ENCODE measurements at places on chromosomes 3 and 15.
A peak's percentile ranks its signal among the peaks of the same experiment; 100 is the strongest.

DNA sequence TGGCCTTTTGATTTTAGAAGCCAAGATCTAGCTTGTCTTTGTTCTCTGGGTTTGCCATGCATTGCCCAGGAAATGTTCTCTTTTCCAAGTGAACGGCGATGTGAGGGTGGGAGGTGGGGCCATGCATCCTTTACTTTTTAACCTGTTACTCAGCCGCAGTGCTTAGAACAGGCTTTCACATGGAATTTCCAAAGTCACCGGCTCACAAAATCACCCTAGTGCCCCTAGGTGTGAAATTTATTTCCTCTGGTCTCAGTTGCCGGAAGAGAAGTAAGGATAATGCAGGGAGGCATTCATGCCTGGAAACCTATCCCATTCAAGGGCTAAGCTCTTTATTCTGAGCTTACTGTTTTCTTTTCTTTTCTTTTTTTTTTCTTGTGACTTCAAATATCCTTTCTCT is 93.2 kb downstream of the CACNA2D3 start:
- DNase-seq: no peak

GRCh38 chr15:41476416-41477048 is 17.1 kb upstream of the ITPKA start:
- no peak for DNase-seq

GRCh38 chr3:42117175-42118008 is 26.2 kb downstream of the TRAK1 start:
- no peak for DNase-seq

DNA sequence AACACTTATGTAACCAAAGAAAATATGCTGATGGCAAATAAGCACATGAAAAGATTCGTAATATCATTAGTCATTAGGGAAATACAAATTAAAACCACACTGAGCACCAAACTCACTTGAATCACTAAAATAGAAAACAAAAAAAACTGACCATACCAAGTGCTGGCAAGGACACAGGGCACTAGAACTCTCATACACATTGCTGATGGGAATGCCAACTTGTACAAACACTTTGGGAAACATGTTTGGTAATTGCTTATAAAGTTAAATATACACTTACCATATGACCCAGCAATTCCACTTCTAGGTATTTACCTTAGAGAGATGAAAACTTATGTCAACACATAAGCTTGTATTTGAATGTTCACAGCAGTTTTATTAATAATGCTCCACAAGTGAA is 95.5 kb downstream of the TFDP2 start:
- no peak for DNase-seq

DNA sequence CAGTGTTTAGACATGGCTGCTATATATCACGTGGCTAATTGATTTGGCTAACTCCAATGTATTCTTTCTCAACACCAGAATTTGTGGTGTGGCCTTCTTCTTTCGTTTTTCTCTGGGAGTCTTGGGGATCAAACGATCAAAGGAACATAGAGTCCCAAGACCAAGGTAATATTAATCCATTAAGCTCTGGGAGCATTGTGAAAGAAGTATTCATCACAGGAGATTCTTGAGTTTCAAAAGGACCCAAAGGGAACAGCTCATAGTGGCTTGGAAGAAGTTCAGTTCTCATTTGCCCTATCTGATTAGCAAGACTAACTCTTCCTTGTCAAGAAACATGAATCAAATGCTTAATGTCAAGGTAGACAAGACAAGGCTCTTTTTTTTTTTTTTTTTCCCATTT is 32.9 kb upstream of the TICRR start:
- DNase-seq: no peak

DNA sequence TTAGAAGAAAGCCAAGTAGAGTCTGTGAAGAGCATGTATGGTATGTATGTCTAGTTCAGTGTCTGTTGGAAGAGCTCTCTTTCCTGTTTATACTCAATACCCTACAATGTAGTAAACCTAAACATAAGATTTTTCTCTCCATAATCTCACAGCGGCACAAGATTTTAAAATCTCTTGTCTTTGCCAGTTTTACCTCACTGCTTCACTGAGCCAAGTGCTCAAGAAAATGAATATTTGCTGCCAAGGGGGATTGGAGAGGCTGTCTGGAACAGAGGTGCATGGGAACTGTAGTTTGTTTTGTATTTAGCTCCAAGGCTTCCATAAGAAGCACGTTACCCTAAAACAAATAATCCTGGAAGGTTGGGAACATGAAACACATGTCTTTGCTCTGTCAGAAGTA is 49.5 kb upstream of the FHIT start:
- DNase-seq: no peak

DNA sequence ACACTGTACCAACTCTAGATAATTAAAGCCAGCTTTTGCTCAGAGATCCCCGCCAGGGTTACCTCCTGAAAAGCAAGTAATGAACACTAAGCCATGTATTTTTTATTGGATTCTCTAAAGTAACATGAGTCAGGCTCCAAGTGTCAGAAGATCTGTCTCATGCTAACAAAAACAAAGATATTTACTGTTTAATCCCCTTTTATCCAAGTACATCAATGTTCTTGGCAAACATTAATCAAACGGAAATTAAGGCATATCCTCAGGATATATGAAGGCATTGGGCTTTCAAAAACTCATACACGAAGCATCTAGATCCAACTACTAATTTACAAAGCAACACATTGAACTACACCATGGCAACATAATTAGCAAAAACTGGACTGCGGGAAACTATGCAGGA is 37.2 kb downstream of the MYO5A start:
- DNase-seq: no peak

DNA sequence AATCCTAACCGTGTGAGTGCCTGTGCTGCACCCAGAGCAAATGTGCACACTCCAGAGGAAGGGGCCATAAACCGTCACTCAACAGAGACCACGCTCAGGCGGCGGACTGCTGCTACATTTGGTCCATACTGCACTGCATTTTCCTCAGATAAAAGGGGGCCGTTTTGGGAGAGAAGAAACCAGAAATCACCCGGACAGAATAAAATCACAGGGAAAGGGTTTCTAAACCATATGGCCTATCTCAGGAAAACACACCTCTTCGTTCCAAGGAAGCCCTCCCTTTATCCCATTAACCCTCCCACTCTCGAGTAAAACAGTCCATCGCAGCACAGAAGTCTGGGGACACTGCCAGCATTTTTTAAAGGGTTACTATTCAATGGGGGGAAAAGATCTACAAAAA is 7.6 kb downstream of the IL17RD start:
- no peak for DNase-seq

- DNase-seq: no peak
Measured at GRCh38 chr3:38271553-38271952, 5.9 kb downstream of the SLC22A13 start.

- no peak for DNase-seq
Measured at GRCh38 chr3:38579551-38580449, 69.7 kb downstream of the SCN5A start.

- DNase-seq: no peak
Measured at GRCh38 chr3:2036076-2036475, 62.6 kb upstream of the CNTN4 start.

GRCh38 chr15:45378149-45378912 is at the start of gene GATM:
Gene GATM, minus strand, starts transcription at chr15:45378544. Its CDS starts 91 bp downstream, at chr15:45378453.
- DNase-seq: peak; percentile 36

DNA sequence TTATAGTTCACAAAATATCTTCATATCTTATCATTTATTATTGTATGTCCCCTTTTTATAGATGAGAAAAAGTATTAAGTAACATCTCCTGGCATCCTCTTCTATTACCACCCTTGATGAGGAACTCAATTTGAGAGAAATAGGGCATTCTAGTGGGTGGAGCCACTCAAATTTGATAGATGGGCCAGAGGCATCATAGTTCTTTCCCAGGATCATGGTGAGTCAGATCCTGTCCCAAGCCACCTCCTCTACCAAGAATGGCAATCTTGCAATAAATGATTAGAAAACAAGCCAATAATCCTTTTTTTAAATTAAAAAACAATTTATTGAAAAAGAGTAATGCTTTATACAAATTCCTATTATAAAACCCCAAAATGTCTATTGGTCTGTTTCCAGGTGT is 16.8 kb downstream of the CLDN1 start:
- DNase-seq: no peak

GRCh38 chr3:116610124-116610523 is 99.5 kb upstream of the TUSC7 start:
- DNase-seq: no peak

DNA sequence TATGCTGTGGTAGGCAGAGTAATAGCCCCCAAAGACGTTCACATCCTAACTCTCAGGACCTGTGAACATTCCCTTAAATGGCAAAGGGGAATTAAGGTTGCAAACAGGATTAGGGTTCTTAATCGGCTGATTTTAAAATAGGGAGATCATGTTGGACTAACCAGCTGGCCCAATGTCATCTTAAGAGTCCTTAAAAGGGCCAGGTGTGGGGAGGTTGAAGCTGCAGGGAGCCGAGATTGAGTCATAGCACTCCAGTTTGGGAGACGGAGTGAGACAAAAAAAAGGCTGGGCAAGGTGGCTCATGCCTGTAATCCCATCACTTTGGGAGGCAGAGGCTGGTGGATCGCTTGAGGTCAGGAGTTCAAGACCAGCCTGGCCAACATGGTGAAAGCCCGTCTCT is 1.6 kb upstream of the FLNB start:
- DNase-seq: no peak

GRCh38 chr15:79629687-79630086 is 197.6 kb downstream of the MINAR1 start:
- DNase-seq: no peak

DNA sequence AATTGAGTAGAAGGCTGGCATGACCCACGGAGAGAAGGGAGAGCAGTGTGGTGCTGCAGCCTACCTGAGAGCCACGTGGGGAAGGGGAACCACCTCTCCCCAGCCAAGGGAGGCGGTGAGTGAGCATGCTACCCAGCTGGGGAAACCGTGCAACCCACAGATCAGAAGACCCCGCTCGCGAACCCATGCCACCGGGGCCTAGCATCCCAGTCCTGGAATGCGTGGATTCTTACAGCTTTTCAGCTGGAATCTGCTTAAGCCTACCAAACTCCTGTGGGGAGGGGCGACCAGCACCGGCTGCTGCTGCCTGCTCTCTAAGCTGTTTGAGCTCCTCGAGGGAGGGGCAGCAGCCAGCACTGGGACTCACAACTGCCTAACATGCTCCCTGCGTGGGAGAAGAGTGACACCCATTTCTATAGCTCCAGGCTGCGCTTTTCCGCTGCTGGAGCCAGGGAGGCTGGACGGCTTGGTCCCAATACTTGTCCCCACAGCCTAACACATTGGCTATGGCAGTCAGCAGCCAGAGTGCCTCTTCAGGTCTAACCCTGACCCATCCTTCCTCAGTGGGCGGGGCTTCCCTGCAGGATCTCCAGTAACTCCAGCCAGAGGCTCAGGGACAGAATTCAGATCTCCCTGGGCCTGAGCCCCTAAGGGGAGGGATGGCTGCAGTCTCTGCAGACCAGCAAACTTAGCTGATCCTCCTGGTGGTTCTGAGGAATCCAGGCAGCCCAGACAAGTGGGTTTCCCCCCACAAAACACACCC is 20.0 kb upstream of the TEX55 start:
- DNase-seq: no peak

GRCh38 chr15:33872416-33873106 is 95.7 kb upstream of the CHRM5 start:
- no peak for DNase-seq

DNA sequence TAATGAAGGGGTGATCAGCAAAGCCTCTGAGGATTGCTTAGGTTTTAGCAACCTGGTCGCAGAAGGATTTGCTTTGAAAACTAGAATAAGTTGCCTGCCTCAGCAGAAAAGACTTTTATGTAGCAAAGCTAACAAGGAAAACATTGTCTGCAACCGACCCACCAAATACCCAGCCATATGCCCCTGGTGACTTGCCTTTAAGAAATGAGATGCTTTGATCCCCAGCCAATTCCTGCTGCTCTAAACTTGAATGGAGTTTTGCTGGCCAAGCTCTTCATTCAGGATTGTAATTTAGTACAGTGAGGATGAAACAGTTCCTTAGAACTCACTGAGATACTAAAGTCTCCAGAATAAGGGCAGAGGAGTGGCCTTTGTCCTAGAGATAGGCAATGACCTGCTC is 139.8 kb upstream of the PROK2 start:
- no peak for DNase-seq

DNA sequence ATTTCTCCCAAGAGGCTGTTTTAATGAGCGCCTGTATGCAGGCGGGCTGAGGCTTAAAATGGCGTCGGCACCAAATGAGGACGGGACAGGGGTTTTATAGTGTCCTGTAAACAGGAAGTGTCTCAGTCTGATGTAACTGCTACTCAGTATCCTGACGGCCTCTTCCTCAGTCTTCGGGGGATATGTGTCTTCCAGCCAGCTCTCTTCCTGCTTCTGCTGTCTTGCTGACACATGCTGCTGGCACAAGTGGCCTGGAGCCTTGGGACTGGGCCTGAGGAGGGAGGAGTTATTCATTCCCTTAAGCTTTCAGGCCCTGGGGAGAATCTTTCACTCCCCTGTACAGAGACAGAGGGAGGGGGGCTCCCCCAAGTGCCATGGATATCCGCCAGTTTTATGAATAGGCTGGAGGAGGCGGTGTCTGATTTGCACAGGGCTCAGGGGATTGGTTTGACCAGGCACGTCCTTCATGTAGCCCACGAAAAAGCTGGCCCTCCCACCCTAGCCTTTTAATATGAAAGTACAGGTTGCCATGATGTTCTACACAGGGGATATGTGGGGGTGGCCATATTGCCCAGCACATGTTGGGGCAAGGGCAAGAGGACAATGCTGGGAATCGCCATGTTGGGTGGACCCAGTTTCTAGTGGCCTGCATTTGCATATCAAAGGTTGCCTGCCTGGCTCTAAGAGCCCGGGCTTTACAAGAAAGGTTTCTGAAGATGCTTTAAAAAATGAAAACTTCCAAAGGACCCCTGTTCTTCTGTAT is 19.9 kb downstream of the NDUFB4 start:
- no peak for DNase-seq

GRCh38 chr3:17149076-17149475 is 264.3 kb downstream of the PLCL2 start:
- DNase-seq: no peak

GRCh38 chr3:29853841-29854397 is 573.0 kb downstream of the RBMS3 start:
- DNase-seq: no peak

DNA sequence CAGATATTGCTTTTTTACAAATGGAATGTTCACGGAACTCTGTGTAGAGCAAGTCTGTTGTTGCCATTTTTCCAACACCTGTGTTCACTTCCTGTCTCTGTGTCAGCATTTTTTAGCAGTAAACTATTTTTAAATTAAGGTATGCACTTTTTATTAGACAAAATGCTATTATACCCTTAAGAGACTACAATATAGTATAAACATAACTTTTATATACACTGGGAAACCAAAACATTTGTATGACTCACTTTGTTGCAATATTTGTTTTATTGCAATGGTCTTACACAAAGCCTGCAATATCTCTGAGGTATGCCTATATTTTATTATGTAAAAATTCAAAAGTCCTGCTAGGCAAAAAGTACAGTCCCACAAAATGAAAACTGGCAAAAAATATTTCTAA is 39.8 kb upstream of the FGF7 start:
- no peak for DNase-seq

DNA sequence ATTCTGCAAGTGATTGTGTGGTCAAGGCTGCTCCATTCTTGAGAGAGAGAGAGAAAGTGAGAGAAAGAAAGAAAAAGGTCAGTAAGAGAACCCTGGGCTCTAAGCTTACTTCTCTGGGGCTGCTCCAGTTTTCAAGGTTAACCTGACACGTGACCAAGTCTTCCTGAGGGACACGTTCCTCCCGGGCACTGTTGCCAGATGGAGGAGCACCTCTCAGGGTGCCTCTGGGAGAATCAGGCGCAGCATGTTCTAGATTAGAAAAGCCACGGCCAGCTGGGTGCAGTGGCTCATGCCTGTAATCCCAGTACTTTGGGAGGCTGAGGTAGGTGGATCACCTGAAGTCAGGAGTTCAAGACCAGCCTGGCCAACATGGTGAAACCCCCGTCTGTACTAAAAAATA is 60.8 kb downstream of the ITGA11 start:
- DNase-seq: no peak

GRCh38 chr15:32852017-32852416 is 134.2 kb downstream of the GREM1 start:
- DNase-seq: no peak
